ENCODE measurements at places on chromosomes 5 and 9.

DNA sequence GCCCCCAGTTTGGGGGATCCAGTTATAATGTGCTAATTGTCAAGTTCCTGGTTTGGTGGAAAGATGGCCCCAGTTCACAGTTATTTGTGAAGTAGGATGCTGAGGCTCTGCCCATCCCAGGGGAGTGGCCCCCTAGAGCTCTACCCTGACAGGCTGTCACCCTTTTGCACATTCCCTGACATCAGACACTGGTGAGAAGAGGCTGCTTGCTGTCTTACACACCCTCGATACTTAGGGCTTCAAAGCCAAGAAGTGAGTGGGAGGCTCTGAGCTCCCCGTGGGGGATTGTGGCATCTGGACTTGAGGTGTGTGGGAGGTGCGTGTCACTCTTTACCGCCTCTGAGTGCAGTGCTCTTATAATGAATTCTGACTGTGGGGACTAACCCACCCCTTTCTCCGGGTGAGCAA, 168.5 kb downstream of the DOCK2 start:
- DNase-seq = no peak

GRCh38 chr5:144060598-144060997, 109.9 kb downstream of the YIPF5 start:
- DNase-seq = no peak

GRCh38 chr5:134247428-134248224, 21.8 kb upstream of the PPP2CA start:
- peak; percentile 10 for DNase-seq

DNA sequence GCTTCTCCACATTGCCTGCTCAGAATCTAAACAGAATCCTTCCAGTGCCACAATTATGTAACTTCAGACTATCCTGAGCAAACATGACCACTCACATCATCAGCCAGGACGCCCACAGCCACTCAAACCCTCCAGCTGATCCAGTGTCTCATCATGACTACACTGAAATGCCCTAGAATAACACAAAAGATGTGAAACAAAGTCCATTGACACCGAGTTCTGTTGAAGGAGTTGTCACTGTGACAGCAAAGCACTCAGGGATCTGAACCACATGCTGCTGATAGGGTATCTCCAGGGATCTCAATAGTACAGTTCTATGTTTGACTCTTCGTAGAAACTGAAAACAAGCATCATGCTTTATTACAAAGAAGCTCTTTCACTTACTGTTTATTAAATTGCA, 150.2 kb downstream of the GABBR2 start:
- DNase-seq = no peak

GRCh38 chr5:1520791-1521453, 2.8 kb downstream of the LPCAT1 start:
- DNase-seq = no peak

DNA sequence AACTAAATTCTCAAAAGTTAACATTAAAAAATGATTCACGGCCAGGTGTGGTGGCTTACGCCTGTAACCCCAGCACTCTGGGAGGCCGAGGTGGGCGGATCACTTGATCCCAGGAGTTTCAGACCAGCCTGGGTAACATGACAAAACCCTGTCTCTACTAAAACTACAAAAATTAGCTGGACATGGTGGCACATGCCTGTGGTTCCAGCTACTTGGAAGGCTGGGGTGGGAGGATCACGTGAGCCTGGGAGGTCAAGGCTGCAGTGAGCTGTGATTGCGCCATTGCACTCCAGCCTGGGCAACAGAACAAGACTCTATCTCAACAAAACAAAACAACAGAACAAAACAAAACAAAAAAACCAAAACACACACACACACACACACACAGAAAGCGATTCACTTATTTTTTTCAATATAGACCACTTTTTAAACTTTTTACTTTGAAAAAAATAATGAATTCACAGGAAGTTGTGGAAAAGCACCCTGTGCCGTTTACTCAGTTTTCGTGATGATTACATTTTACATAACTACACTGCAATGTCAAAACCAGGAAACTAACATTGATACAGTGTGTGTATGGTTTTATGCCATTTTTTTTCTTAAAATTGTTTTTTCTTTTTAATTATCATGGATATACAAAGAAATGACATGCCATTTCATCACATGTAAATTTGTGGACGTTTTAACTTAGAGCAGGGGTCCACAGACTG, 73.7 kb downstream of the TENT4A start:
- no peak for DNase-seq

GRCh38 chr9:112894699-112895098, 4.0 kb upstream of the SLC46A2 start:
- DNase-seq = no peak

DNA sequence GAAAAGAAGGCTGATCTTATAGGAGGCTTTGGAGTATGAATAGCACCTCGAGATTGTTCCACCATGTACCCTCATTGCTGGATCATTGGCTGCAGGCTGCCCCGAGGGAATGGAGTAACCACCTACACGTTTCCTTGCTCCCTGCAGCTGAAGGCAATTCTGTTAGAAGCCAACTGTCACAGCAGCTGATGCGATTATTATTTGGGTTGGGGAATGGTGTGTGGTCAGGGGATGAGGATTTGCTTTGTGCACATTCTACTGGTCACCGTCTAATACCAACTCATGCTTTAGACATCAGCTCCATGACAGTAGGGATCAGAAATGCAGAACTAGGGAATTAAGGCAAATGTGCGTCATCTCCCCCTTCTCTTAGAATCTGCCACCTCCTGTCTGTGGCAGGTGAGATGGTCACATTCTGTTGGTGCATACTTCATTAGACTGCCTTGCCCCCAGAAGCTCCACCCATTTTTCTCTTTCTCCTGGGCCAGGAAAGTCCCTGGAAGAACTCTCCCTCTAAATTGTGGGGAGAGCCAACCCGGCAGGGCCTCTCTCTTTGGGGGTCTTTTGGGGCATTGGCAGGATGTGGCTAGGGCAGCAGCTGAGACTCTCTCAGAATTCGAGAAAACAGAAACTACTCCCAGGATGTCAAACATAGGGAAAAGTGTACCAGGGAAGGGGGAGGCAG, 32.8 kb downstream of the NEUROG1 start:
- DNase-seq = no peak

- DNase-seq = no peak
Measured at GRCh38 chr9:130634801-130635200, 29.6 kb upstream of the PRDM12 start.

GRCh38 chr9:77291714-77292113, 114.4 kb downstream of the VPS13A start:
- DNase-seq = no peak

GRCh38 chr5:132322266-132322665, 28.1 kb downstream of the SLC22A4 start:
- no peak for DNase-seq

- DNase-seq = no peak
Measured at GRCh38 chr5:15483351-15484097, 16.5 kb upstream of the FBXL7 start.
